ENCODE measurements at places on chromosomes 7 and 10.

DNA sequence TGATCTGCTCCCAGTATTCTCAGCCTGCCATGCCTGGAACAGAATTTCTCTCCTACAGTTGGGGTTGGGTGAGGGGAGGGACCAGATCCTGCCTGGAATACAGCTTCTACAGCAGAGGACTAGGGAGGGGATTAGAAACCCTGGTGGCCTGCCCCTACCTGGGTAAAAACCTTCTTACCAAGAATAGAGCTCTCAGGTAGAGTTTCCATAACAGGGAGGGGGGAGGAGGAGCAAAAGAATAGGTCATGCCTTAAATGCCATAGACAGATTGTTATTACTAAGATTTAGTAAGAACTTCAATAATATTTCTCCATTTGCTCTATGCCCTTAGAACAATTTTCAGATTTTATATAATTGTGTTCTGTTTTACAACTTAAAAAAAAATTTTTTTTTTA is 33.5 kb upstream of the TSPAN33 start:
- no peak for DNase-seq

DNA sequence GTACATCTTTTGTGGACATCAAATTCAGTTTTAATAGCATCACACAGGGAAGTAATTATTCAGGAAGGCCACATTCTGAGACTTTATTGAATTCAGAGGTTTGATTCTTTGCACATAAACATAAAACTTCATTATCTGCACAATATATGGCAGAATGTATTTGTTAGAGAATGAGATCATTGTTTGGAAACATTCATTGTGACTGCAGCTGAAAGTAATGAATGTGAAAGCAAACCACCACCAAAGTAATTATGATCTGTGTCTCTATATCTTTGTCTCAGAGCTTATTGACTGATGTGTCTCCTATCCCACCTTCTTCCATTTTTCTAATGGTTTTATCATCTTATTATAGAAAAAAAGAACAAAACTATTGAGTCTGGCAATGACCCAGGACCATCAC is 340.9 kb upstream of the PCDH15 start:
- DNase-seq, result no peak

DNA sequence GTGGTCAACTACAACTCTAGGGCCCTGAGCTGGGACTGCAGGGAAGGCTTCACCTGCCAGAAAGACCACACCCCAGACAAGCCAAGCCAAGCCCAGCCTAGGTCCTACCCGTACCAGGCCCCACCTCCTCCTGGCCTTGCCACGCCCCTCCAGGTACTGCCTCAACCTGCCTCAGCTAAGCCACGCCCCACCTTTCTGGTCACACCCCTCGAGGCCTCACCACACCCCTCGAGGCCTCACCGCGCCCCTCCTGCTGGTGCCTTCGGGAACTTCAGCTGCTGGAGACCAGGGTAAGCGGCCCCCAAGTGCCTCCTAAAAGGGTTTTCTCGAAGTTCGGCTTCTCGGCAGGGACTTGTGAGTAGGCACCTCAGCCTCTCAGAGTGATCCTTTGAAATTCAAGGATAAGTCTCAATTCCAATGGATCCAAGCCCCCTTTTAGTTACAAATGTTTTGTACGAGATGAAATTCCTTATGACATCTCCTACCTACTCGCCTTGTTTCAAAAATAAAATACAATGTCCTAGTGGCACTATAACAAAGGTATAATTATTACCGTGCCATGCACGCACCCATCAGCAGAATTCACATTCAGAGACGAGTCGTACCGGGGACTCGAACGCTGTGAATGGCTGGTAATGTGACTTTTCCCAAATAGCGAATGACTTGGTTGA is 171.2 kb downstream of the ARHGAP21 start:
- DNase-seq, result no peak

DNA sequence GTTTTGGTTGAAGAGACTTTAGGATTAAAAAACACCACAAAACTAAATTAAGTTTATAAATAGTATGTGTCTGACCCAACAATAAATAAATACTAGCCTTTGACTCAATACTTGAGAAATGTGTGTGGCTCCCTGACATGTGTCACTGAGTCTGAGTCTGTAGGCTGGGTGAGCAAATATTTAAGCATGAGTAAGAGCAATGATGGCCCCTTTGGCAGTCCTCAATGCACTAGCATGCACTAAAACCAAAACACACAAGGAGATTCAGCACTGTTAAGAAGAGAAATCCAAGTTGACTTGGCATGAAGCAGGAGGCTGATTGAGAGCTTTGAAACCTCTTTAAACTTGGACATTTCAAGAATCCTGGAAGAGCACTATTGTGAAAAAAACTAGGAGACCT is 37.1 kb downstream of the CCDC71L start:
- no peak for DNase-seq

DNA sequence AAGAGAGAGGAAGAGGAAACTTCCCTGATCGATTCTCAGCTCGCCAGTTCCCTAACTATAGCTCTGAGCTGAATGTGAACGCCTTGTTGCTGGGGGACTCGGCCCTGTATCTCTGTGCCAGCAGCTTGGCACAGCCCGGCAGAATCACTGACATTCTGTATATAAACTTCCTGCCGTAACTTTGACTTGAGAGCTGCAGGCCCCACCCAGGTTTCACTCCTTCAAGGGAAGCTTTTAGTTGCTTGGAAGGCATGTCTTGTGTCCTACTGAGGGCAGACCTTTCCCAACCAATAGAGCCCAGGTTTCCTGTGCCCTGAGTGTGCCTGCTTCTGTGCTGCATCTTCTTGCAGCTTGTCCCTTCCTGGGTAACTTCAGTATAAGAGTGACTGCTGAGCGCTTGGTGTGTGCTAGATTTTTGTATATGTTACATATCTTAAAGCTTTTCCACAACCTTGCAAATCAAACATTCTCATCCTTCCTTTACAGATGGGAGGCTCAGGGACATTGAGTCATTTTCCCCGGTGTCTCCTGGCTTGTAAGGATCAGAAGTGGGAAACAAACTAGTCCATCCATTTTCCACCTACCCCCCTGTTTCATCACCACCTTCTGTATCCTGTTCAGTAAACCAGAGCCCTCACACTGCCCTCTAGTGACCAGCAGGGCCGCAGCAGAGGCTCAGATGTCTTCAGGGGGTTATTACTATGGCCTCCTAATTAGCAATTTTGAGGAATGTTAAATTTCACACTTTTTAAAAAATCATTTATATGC is 225.2 kb upstream of the PRSS58 start:
- DNase-seq, result no peak

DNA sequence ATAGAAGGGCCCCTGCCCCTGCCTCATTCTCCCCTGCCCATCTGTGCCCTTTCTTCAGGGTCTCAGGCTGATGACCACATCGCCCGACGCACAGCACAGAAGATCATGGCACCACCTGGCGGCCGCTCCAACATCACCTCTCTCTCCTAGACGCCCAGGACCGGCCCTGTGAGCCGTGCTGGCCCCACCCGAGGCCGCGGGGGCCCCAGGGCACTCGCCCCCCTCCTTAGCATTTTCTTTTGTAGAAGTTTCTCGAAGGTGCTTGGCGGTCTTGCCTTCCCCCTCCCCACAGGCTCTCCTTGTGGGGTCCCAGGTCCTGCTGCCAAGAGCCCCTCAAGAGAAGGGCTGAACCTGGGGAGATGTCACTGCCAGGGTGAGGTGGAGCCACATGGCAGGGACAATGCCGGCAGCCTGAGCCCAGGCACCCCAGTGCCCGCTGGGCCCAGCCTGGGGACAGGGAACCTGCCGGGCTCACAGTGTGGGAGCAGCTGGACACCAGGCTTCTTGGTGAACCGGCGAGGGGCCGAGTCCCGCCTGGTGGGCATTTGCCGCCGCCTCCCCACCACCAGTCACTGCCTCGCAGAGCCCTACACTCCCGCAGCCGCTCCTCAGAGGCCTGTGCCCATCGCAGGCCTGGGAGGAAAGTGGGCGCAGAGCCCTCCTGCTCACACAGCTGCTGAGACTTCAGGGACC is 18.2 kb downstream of the DPYSL4 start:
- no peak for DNase-seq

- DNase-seq, result no peak
These were observed 196.4 kb downstream of the FRMD4A start for GRCh38 chr10:14134275-14134674.

GRCh38 chr10:102185811-102186527 is 33.8 kb downstream of the NOLC1 start:
- DNase-seq, result no peak
